ENCODE measurements at places on chromosomes 5 and 9. TPM values are rescaled to one million over a fixed set of nuclear protein-coding genes. Genes with fewer than 3 reads are reported as not detected.

FAM193B gene
- polyA plus RNA-seq: 519 TPM

IL3 gene
- polyA plus RNA-seq: not detected

SMIM33 gene
- not detected for polyA plus RNA-seq

RAD50 gene
- polyA plus RNA-seq: 7.8 TPM

UGT3A2 gene
- not detected for polyA plus RNA-seq

NUTM2G gene
- polyA plus RNA-seq: not detected

AQP7 gene
- polyA plus RNA-seq: 12.0 TPM

PPIC gene
- 13.0 TPM for polyA plus RNA-seq

UIMC1 gene
- 24.1 TPM for polyA plus RNA-seq

PDE6A gene
- polyA plus RNA-seq: not detected

CHSY3 gene
- polyA plus RNA-seq: 0.15 TPM

RGS3 gene
- 55.3 TPM for polyA plus RNA-seq

FGF18 gene
- polyA plus RNA-seq: 0.52 TPM

ZNG1E gene
- polyA plus RNA-seq: 54.7 TPM

OGN gene
- polyA plus RNA-seq: 1.3 TPM

FCN2 gene
- 0.38 TPM for polyA plus RNA-seq

OR13C5 gene
- polyA plus RNA-seq: not detected

KIAA0825 gene
- 0.49 TPM for polyA plus RNA-seq
